ENCODE measurements at places on chromosomes 13 and 19.
A peak's percentile ranks its signal among the peaks of the same experiment; 100 is the strongest.

DNA sequence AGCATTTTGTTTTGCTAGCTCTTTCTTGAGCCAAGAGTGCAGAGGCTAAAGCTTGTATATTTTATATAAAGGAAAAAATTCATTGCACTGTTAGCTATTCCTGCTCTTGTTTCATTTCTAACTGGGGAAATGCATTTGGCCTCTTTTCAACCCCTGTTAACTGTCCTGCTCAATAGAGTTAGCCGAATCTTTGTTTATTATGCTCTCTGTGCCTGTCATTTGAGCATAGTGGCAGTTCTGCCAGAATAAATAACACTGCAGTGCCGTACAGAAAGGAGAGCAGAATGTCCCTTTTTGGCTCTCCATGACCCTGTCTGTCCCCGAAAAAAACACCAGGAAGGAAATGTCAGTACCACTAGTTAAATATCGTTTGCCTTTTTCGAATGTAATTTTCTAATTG lies 350.8 kb downstream of the MYO16 start:
- no peak for DNase-seq

DNA sequence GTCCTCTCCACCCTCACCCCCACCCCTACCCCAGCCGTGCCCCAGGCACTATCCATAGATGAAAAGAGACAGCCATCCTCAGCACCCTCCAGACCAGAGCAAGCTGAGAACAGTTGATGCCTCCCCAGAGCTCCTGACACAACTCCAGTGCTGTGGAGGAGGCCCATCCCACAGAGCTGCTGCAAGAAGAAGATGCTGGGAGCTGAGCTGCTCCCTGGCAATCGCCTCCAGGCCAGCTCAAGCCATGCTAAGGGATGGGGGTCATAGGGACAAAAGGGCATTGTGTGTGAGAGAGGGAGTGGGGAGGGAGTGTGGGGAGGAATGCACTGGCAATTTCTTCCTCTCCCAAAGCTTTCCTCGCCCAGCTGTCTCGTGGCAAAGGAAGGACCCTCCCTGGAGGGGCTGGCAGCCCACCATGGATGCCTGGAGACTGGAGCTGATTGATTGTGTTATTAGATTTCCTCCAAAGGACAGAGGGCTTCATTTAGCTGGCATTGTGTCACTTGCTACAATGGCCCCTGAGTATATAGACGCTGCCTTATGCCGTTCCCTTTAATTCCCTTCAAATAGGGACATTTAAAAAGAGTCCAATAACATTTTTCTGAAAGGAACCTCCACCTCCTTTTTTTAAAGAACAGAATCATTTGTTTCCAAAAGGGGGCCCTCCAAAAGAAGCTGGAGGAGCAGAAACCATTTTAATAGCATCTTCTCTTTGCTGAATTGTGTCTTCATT lies 476.4 kb downstream of the FOXO1 start:
- DNase-seq: no peak

DNA sequence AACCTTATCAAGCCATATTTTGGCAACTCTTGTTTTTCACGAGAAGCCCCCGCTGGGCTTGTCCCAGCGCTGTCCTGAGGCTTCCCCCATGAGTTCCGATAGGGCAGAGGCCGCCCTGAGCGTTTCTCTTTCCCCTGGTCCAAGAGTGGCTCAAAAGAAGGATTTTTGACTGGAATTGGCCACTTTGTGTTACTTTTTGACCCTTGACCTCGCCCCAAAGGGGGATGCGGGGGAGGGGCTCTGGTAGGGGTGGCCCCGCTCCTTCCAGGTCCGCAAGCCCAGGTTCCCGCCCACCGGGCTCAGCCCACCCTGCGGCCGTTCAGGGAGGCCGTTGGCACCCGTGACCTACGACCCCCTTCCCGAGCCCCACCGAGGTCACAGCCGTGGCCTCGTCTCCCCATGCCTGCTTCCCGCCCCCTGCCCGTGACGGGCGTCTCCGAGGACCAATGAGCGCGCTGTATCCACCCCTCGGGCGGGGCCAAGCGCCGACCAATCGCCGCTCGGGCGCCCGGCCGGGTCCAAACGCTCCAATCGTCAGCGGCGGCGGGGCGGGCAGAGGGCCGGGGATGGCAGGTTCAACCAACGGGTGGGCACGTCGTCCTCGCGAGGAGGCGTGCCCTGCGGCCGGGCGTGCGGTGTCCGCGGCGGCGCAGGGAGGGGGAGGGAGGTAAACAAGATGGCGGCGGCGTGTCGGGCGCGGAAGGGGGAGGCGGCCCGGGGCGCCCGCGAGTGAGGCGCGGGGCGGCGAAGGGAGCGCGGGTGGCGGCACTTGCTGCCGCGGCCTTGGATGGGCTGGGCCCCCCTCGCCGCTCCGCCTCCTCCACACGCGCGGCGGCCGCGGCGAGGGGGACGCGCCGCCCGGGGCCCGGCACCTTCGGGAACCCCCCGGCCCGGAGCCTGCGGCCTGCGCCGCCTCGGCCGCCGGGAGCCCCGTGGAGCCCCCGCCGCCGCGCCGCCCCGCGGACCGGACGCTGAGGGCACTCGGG lies at the start of gene STK11:
STK11 (plus strand) TSS at position 665 of the 986 bp plus-strand sequence. CDS start 1,136 bp downstream, outside the sequence.
- peak; percentile 99 for DNase-seq

- no peak for DNase-seq
These were observed 242.0 kb downstream of the NDFIP2 start for GRCh38 chr13:79722885-79723445.

DNA sequence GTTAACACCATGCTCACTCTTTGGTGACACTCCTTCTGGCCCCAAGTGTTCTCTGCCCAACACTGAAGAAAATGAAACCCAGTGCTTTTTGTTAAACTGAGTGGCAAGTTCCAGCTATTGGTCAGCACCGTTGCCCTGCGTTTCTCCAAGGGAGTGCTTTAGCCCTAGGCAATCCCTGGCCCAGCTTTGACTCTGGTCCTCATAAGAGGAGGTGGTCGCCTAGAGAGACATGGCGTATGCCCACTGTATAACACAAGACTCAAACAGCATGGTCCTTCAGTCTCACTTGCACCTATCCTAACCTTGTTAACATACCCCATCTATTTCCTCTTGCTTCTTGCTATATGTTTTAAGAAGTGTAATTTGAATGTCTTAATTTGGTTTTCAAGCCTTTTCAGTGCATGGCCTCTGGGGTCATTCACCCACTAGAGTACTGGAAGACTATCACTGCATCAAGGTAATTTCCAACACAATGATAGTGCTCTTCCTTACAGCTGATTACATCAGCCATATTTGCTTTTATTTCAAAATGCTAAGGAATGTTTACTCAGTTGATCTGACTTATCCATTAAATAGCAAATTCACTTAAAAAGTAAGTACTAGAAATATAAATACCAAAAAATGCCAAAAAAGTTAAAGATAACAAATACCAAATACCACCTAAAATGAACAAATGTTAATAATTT lies 190.5 kb upstream of the SOX21 start:
- no peak for DNase-seq

DNA sequence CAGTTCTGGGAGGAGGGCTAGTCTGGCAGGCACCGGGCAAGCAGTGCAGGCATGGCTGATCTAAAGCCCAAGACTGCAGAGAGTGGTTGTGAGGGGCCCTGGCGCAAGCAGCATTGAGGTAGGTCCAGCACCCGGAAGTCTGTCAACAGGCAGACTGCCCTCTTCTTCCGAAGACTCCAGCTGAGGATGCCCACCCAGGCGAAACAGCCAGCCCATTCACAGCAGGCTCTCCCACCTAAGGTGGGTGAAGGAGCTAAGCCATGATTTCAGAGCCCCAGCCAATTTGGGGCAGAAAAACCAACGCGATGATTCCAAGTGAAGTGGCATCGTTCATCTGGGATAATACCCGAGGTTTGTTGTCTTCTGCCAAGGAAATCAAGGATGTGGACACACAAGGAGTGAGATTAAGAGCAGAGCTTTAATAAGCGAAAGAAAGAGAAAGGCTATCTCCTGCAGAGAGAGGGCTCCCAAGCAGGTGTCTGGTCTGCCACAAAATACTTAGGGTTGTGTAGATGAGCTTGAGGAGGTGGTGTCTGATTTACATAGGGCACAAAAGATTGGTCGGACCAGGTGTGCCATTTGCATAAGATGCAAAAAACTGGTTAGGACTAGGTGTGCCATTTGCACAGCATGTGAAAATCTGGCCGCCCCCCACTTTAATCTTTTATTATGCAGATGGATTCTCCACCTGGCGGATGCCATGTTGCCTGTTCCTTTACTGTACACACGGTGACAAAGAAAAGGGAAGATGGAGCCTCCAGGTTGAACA lies 22.6 kb downstream of the FAM124A start:
- no peak for DNase-seq

GRCh38 chr13:76955661-76956060 lies 7.3 kb downstream of the ACOD1 start:
- no peak for DNase-seq

DNA sequence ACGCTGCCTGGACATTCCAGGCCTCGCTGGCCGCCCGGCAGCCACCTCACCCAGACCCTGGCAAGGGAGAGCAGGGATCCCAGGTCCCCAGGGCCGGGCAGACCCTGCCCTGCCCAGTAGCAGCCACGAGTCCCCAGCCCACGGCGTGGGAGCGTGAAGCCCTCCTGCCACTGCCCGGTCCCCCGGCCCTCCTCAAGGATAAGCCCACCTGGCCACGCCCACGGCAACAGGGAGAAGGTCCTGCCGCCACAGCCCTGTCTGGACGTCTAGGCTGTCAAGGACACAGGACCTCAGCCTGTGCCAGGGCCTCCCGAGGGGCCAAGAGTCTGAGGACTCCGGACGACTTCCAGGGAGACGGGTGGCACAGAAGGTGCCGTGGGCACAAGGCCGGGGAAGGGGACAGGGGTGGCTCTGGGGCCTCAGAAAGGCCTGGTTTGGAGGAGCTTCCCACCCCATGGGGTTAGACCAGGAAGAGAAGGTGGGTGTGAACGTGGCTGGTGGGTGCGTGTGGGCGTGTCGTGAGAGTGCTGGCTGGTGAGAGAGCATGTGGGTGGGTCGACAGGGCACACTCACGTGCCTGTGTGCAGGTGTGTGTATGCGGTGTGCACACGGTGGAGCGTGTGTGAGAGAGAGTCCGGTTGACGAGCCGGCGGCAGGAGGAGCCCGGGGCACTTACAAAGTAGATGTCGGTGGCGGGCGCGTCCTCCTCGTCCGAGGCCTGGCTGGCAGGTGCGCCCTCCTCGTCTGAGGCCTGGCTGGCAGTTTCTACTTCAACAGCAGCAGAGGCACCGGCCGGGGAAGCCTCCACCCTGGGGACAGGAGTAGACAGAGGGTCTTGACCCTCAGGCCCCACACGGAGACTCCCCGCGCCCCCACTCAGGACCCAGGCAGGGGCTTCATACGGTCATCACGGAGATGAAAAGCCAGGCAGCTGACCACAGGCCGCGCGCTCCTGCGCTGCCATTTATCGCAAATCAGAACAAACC lies 11.9 kb upstream of the CACTIN start:
- no peak for DNase-seq
